ENCODE measurements at places on chromosomes 13 and 19. TPM values are rescaled to one million over a fixed set of nuclear protein-coding genes. Genes with fewer than 3 reads are reported as not detected.

FSD1 gene
- 11.9 TPM for polyA plus RNA-seq

B9D2 gene
- 10.9 TPM for polyA plus RNA-seq

DNA sequence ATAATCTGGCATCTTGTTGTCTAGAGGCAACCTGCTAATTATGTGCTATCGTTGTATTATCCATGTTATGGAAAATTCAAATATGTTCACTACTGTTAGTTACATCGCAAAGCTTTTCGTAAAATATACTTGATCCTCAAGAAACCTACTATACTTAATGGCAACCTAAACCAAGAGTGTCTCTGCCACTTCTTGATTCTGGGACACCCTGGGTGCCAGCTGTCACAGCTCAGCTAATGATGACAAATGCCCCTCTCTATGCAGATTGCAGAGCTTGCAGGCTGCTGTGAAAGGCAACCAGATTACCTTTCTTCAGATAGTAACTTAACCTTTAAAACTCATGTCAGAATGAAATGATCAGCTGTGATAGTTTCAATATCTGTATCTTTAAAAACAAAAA, 8.9 kb upstream of the MAB21L1 start:
- DNase-seq, result no peak

BEST2 gene
- not detected for polyA plus RNA-seq

CACNG7 gene
- 0.50 TPM for polyA plus RNA-seq

DNA sequence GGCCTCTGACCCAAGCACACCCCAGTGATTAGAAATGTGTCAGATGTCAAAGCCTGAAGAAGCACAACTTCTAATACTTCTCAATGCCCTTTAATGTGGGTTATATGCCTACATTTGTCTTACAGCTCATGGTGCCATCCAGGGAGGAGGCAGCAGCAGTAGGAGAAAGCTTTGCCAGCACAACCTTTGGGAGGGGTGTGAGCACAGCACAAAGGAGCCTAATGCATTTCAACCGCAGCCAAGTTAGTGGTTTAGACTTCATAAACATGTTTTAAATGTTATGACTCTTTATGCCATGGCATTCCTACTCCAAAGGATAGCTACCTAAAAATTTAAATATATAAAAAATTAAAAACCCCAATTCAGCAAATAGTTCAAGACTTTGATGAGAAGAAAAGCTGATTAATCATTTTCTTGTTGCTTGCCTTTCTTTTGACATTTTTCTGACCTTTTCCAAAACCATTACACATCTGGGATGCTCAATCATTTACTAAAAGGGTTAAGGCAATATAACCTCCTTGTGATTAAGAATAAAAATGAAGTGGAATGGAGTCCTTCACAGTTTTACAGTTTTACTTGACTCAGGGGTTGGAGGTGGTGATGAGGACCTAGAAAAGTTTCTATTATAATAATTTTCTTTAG, 142.7 kb downstream of the DLEU7 start:
- DNase-seq, result no peak
